ENCODE measurements at places on chromosomes 4 and X. TPM values are rescaled to one million over a fixed set of nuclear protein-coding genes. Genes with fewer than 3 reads are reported as not detected.
A peak's percentile ranks its signal among the peaks of the same experiment; 100 is the strongest.

DNA sequence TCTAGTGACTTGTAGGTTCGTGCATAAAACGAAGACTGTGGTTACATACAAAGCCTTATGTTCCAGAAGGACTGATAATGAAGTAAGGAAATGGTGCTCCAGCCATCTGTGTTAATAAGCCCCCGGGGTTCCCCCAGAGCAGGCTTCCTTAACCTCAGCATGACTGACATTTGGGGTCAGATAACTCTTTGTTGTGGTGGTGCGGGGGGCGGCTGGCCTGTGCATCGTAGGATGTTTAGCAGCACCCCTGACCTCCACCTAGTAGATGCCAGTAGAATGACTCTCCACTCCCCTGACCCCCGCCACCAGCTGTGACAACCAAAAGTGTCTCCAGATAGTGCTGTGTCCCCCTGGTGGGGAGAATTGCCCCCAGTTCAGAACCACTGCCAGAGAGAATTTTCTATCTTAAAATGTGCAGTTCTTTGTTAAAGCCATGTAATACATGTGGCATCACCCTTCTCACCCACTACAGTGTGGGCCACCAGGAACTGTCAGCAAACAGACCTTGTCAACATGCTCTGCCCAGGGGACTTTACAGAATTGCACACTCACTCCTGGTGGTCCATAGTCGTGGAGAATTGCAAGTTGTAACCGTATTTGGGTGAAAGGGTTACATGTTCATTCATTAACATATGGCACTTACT, 7.5 kb downstream of the SH3KBP1 start:
- peak; percentile 80 for DNase-seq

Gene BMPR1B
- not detected for total RNA-seq

- peak; percentile 81 for DNase-seq
Observed at GRCh38 chrX:40207626-40208025, 109.9 kb upstream of the BCOR start.

Gene ZNF718
- total RNA-seq = 3.6 TPM

GRCh38 chr4:150375025-150375424, 206.9 kb upstream of the MAB21L2 start:
- DNase-seq = no peak

- DNase-seq = peak; percentile 42
Observed at GRCh38 chrX:108165383-108166111, 74.0 kb downstream of the ATG4A start.

DNA sequence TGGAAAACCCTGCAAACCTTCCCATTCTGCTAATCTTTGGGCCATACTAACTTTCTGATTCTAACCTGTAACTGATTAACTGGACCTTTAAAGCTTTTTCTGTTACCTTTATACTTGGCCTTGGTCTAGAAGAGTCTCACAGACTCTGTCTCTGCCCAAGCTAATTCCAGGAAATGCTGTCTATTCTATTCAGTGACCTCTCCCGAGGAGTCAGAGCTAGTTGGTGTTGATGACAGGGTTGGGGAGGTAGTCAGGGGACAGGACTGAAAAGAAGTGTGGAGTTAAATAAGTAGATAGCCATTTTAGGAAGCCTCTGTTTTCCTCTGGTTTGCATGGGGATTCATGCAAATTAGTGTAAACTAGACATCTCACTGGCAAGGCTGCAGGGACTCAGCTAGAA, 429.5 kb downstream of the GRID2 start:
- DNase-seq = no peak

Gene CSAG3
- 2.2 TPM for total RNA-seq

DNA sequence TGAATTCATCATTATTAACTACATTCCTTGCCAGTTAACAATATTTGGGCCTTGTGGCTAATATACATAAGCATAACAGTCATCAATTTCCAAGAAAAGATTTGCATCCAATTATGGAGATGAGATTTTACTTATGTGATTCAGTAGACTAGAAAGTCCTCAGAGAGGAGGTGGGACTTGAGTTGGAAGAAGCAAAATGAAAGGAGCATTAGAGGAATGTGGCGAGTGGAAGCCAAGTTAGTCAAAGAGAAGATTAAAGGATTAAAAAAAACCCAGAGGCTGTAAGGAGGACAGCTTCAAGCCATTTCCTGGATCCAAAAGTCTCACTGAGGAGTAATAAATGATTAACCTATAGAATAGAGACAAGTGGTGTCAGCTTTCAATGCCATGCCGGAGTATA, 1099.4 kb upstream of the IGFBP7 start:
- no peak for DNase-seq

DNA sequence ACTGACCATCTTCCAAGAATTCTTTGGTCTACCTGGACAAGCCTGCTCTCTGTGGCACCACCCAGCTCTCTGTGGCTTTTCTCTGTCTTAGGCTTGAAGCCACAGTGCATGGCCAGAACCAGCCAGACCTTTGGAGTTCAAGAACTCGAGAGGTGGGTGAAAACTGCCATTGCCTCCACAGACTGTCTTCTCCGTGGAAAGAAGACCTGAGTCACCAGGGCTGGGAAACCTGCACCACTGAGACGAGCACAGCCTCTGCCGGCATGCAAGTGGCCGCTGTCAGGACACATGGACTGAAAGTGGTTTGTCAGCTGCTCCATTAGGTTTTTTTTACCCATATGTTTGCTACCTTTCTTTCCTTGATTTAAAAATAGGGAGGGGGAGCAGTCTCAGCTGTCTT, 74.5 kb downstream of the MGST2 start:
- DNase-seq = no peak

Data from RPMI7951 (cell line).